ENCODE measurements at places on chromosomes 3 and 15. TPM values are rescaled to one million over a fixed set of nuclear protein-coding genes. Genes with fewer than 3 reads are reported as not detected.

- peak; percentile 71 for DNase-seq
These were observed 26.4 kb upstream of the ATP8B4 start for GRCh38 chr15:50145451-50145872.

DNA sequence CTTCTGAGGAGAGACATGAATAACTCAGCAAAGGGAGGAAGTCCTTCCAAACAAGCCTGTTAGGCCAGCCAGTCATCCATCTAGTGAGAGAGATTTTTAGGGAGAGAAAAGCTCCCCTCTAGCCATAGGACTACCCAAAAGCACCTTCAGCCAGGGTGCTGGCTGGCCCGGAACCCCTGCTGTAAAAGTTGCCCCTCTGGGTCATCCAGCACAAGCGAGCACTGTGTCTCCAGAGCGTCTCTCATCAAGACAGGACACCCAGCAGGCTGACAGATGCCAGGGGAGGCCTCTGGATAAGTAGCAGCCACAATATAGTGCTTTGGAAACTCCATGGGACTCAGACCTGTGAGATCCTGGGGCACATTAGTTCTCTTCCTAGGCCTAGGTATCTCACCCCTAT is 24.5 kb downstream of the ANXA2 start:
- DNase-seq = no peak

DNA sequence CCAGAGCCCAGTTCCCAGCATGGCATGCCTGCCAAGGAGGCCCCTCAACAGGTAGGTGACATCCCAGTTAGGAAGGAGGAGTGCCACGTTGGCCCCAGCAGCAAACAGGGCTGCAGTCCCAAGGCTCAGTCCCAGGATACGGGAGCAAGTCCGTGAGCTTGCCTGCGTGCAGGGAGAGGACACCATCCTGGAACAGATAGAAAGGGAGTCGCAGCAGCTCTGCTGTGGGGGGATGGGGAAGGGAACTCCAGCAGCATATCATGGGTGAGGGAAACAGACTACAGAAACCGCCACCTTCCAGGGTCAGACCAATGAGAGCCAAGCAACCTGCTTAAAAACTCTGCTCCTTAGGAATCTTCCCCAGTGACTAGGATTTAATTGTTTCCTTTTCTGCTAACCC is 9.4 kb upstream of the DYNLT2B start:
- no peak for DNase-seq

DNA sequence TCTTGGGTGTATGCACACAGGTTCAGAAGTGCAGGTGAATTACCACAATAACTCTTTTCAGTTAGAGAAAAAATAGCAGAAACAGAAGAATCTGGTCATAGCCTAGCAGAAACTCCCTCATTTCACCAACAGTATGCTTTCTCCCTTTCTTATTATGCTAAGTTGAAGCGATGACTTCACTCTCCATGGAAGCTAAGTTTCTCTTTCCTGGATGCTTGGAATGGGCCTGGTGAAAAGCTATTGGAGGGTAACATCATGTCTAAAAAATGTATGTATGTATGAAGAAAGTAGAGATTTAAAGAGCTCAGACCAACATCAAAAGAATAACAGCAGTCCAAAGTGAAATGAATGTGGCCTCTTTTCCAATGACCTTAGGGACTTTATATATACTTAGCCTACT is 145.5 kb downstream of the TIGIT start:
- no peak for DNase-seq

The CACNA2D2 gene
- total RNA-seq = 10.2 TPM

The ERC2 gene
- not detected for total RNA-seq

The SRGAP3 gene
- total RNA-seq = 8.3 TPM
